ENCODE measurements at places on chromosomes 5 and 9. TPM values are rescaled to one million over a fixed set of nuclear protein-coding genes. Genes with fewer than 3 reads are reported as not detected.

The PCDHB12 gene
- 0.44 TPM for total RNA-seq

DNA sequence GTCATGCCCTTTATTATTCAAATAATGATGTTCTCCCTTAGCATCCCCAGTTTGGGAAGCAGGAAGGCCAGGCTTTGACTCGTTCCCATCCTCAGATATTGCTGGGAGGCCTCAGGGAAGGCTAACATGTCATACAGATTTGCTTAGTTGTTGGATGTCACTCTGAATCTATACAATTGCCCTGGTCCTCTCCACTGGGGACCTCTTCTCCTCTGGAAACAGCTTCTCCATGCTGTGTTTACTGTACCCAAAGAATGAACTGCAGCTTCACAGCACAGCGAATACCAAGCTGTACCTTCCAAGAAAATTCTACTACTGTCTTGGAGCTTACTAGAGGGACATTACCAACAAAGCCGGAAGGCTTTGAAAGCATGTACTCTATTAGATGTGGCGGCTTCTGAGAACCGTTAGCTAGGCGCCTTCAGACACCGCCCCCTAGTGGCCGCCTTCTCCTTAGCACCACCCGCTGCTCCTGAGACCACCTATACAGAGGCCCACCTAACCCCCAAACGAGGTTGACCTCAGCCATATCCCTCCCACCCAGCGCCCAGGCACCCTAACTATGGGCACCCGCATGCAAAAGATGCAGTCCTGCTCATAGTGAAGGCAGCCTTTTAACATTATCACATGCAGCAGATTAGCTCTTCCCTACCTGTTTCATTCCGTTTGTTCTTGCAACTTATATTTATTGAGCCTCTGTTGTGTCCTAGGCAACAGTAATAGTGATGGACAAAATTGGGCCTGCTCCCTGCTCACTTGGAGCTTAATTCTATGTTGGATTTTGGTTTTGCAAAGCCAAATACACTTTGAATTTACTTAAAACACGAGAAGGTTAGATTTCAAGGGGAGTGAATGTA lies 34.9 kb upstream of the FOXI1 start:
- DNase-seq: no peak

DNA sequence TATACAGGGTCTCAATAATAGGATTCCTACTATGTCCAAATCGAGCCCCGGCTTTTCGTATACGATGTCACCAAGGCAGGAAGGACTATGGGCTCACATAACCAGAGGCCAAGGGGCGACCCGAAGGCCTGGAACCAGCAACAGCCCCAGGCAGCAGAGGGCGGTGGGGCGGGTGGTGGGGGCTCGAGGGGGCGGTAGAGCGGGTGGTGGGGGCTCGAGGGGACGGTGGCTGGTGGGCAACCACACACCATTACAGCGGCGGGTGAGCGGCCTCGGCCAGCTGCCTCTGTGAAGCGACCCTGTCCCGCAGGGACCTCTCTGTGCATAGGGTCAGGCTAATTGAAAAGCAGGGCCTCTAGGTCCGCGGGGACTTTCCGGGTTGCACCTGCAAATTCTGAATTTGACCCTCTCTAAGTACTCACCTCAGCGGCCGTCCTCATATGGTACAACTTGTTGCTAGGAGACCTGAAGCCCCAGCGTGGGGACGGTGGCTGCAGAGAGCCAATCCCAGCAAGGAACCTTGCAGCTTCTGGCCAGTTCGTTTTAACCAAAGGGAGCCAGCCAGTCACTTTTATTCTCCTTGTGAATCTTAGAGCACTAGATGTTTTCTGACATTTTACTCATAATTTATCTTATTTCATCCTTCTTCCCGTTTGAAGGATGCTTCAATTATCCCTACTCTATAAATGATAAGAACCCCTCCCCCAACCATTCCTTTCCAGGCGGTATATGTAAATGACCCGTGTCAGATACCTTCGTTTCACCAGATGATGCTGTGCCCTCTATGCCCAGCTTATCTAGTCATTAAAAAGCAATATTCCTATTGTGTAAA lies at the start of gene NME5:
Gene NME5, minus strand, starts transcription at position 480 of the 832 bp plus-strand sequence. CDS start 648 bp downstream, outside the sequence.
- DNase-seq: no peak

DNA sequence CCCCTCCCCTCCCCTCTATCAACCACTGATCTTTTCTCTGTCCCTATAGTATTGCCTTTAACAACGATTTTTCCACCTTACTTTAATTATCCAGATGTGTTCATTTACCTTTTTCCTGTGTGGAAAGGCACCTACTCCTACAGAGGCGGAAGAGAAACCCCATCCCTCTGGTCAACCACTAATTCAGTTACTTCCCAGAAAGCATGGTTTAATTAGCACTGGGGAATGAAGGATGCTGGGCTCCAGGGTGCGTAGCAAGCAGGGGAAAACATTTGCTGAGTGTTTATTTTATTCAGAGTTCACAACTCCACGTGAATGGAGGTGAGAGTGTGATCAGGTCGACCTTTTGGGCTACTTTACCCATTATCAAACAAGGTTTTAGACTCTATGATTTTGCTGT lies 16.7 kb upstream of the EGFLAM start:
- DNase-seq: no peak

DNA sequence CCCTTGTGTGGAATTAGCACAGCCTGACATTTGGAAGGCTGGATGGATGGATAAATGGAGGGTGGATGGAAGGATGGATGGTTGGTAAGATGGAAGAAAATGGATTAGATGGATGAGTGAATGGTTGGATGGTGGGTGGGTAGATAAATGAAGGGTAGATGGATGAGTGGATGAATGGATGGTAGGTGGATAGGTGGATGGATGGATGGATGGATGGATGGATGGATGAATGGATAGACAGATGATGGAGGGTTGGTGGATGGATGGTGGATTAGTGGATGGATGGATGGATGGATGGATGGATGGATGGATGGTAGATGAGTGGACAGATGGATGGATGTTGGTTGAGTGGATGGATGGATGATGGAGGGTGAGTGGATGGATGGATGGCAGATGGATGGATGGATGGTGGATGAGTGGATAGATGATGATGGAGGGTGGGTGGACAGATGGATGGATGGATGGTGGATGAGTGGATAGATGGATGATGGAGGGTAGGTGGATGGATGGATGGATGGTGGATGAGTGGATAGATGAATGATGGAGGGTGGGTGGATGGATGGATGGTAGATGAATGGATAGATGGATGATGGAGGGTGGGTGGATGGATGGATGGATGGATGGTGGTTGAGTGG lies 175.6 kb upstream of the PPP1R26 start:
- DNase-seq: no peak

The IFNA2 gene
- total RNA-seq: not detected

GRCh38 chr9:87792831-87793288 lies 66.9 kb downstream of the CTSL start:
- no peak for DNase-seq

The SERF1B gene
- total RNA-seq: 49.3 TPM

DNA sequence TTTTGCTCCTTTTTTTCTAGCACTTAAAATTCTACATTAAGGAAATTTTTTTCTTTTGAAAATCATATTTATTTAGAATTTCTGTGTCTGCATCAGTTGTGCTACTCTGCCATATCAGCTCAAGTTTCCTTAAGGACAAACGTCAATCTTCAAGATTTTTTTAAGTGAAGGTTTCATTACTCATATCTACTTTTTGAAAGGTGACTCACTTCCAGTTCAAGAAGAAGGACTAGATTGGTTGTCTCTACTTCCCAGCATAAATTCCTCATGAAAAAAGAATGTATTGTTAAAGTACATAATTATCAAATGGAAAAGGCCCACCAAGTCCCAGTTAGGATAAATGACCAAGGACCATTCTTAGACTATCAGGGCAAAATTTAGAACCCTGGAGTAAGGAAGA lies 626.5 kb downstream of the DMRTA1 start:
- no peak for DNase-seq

DNA sequence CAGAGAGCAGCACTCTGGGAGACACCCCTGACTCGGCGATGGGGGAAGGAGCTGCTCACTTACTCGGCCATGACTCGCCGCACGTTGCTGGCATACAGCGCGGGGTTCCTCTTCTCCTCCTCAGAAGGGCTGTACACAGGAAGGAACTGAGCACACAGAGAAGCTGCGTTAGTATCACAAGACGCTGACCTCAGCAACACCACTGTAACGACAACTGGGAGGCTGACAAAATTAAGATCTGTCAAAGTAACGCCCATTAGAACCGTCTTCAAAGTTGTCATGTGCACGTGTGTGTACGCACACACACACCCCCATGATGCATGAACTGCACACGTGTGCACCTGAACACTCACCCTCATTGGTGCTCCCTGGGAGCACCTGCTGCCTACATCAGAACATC lies 32.1 kb upstream of the SLC6A3 start:
- DNase-seq: no peak

- no peak for DNase-seq
These were observed 346.0 kb downstream of the KDM4C start for GRCh38 chr9:7103771-7104170.

The ARHGEF39 gene
- total RNA-seq: 34.0 TPM

GRCh38 chr5:150153957-150154617 lies 1.6 kb downstream of the PDGFRB start:
- DNase-seq: no peak

GRCh38 chr5:169029661-169030274 lies 271.2 kb downstream of the SLIT3 start:
- DNase-seq: no peak

The ADGRD2 gene
- total RNA-seq: not detected

GRCh38 chr5:42514754-42515153 lies 91.5 kb downstream of the GHR start:
- DNase-seq: no peak

- no peak for DNase-seq
These were observed 599.3 kb upstream of the SGCD start for GRCh38 chr5:155727512-155728145.

DNA sequence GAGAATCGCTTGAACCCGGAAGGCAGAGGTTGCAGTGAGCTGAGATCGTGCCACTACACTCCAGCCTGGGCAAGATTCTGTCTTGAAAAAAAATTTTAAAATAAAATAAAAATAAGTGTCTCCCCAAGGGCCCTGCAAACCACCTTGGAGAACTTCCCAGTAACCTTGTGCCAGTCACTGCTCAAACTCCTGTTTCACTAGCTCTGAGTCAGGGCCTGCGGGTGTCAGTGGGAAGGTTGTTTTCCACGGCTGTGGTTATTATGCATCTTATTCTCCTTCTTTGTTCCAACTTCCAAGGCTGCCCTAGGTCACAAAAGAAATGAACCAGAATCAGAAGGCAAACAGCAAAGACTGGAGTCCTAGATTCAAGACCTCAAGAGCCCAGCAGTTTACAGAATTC lies 246.7 kb downstream of the ADAMTSL1 start:
- DNase-seq: no peak

- no peak for DNase-seq
These were observed 21.6 kb downstream of the GAS1 start for GRCh38 chr9:86925686-86926085.

GRCh38 chr5:3339092-3339797 lies 256.4 kb upstream of the IRX1 start:
- no peak for DNase-seq

DNA sequence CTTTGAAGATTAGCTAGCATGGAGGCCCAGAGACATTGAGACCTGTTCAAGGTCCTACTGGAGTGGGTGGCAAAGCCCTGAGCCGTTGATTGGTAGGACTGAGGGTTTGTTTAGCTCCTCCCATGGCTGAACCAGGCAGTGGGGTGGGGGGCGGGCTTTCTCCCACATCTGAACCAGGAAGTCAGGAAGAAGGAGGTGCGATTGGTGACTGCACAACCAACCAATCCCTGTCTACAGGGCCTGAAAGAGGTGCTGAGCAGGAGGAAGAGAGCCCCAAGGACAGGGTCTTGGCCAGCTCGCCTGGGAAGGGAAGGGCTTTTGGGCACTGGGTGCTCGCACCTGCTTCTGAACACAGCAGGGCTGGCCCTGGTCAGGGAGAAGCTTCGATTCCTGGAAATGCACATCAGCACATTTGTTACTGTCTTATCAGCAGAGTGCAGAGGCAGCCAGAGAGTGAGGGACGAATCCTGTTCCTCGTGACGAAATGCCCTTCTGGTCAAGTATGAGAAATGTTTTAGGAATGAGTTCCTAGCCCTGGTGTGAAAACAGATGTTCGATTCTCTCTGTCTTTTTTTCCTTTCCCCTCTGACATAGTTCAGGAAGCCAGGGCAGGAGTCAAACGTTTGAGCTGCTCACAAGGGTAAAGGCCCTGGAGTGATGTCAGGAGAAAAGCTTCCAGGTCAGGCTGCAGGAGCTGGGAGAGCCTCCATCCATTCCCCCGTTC lies 294.8 kb upstream of the KLF4 start:
- no peak for DNase-seq

DNA sequence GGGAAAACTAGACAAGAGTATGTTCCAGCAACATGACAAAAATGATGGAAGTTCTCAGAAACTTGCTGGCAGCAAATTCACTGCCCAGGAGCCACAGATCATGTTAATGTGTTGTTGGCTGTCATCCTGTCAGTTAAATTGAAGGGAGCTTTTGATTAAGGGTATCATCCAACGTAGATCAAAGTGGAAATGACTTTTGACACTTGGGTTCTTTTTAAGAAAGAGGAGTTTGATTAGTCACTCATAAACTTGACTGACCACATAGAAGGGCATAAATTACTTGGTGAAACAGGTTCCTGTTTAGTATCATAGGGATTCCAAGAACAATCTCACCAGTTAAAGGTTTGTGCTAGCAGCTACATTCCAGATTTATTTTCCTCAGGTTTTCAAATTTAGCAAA lies 288.7 kb downstream of the CSNK1G3 start:
- no peak for DNase-seq

The SLC34A1 gene
- not detected for total RNA-seq

DNA sequence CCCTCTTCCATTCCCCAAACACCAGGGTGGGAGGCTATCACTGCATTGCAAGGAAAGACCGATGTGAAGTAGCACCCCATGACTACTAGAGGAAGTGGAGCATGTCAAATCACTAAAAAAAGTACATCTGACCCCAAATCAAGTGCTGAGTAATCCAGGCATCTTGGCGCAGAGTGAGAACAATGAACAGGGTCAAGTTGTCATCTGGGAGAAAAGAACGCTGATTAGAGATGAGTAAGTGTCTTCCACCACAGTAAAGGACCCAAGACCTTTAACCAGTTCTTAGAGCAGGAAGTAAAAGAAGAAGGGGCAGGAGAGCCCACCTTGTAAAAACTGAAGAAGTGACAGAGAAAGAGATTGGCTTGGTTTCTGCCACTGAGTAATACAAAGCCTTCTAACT lies 75.0 kb upstream of the RAD23B start:
- no peak for DNase-seq

The SLC4A9 gene
- total RNA-seq: not detected

- no peak for DNase-seq
These were observed 270.4 kb downstream of the ARHGAP26 start for GRCh38 chr5:143040622-143041021.

The LRRC14B gene
- total RNA-seq: 0.82 TPM

The TMEM267 gene
- total RNA-seq: 22.0 TPM

- no peak for DNase-seq
These were observed 83.3 kb downstream of the GIN1 start for GRCh38 chr5:103036601-103037000.

GRCh38 chr9:125494653-125494915 lies 212.4 kb downstream of the MAPKAP1 start:
- no peak for DNase-seq

Data from Panc1 (cell line).